ENCODE measurements at places on chromosomes 7 and 10.
A peak's percentile ranks its signal among the peaks of the same experiment; 100 is the strongest.

DNA sequence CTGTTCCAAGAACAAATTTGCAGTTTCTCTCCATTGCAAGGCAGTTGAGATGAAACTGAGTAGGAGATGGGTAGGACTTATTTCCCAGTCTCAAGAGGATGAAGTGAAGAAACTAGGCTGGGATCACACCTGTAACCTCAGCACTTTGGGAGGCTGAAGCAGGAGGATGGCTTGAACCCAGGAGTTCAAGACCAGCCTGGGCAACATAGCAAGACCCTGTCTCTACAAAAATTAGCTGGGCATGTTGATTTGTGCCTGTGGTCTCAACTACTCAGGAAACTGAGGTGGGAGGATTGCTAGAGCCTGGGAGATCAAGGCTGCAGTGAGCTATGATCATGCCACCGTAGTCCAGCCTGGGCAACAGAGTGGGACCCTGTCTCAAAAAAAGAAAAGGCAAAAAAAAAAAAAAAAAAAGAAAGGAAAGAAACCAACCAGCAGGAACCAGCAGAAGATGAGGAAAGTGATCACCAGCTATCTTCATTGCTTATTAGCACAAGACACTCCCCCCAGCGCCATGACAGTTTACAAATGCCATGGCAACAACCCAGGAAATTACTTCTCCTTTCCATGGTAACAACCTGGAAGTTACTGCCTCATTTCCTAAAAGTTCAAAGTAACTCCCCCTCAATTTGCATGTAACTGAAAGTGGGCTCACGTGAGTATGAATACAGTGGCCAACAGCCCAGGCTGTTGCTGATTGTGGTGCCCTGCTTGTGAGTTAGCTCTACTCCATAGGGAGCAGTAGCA, 18.3 kb upstream of the ST8SIA6 start:
- no peak for DNase-seq

DNA sequence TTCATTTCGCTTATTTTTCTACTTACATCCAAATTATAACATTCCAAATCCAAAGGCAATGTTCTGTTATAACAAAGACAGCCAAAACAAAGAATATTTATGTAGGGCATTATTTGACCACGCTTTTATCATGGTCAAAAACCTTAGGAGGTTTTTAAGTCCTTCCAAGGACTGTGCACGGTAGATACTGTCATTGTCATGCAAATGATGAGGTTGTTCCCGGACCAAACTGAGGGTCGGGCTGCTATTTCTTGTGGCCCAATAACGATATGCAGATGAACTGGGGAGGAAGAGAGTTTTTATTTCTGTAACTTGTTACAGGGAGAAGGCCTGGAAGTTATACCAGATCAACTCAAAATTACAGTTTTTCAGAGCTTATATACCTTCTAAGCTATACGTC, 56.6 kb upstream of the STEAP4 start:
- DNase-seq, result no peak

GRCh38 chr7:25103773-25104172, 21.3 kb downstream of the CYCS start:
- DNase-seq, result no peak

GRCh38 chr7:47428052-47428767, 153.7 kb downstream of the TNS3 start:
- DNase-seq, result peak; percentile 92

- no peak for DNase-seq
These were observed 77.1 kb downstream of the BMPER start for GRCh38 chr7:33982425-33982786.

- DNase-seq, result no peak
These were observed 5.3 kb downstream of the FRMD4A start for GRCh38 chr10:14325325-14325955.

GRCh38 chr7:157189405-157189804, 50.7 kb downstream of the UBE3C start:
- DNase-seq, result no peak

DNA sequence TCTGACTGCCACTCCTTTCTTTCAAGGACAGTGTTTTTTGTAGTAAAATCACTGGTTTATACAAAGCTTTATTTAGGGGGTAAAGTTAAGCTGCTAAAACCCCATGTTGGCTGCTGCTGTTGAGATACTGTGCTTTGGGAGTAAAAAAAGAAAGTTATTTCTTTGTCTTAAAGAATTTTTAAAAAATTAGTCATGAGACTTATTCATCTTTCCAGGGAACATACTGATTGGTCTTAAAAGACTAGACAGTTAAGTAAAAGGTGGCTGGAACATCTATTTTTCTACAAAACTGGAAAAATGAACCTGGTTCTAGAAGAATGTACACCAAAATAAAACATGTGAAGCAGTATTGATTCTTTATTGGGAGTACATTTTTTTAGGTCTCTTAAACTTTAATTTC, 20.6 kb downstream of the BBIP1 start:
- DNase-seq, result no peak

- DNase-seq, result no peak
These were observed 525.3 kb upstream of the CELF2 start for GRCh38 chr10:10492420-10492819.

GRCh38 chr7:85612514-85612913, 425.7 kb upstream of the SEMA3D start:
- DNase-seq, result peak; percentile 23

DNA sequence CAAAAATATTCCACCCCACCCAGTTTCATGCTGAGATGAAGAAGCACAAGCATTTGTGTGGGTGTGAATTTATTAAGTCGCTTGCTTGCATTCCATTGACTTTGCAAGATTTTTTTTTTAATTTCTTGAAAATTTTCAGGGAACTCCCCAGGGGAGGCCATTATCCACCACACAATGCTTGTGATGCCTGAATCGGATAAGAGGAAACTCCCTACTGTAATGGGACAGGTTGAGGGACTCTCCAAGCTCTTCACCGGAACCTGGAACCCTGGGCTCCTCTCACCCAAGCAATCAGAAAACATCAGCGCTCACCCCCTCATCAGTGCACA, 153.6 kb upstream of the ZMIZ1 start:
- no peak for DNase-seq

DNA sequence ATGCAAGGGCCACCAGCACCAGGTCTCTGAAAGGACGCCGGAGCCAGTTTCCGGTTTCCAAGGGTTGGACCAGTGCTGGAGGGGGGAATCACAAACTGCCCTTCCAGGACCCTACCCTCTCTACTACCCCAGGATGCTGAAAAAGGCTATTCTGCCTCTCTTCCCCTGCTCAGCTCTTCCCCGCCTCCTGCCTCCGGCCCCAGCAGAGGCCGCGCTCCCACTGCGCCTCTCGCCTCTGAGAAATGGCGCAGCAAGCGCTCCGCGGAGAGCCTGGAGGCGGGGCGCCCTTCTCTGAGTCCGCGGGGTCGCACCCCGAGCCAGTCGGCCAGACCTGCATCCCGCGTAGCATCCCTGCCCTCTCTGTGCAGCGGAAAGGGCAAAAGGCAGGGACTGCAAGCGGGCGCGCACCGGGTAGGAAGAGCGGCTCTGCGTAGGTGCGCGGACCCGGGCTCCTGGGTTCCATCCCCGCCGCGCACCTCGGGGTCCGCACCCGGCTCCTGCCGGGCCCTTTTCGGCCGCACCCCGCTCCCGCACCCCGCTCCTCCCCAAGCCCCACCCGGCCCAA, 476 bp upstream of the RET start:
- no peak for DNase-seq

- DNase-seq, result no peak
These were observed 89.5 kb downstream of the ALOX5 start for GRCh38 chr10:45463244-45464116.

DNA sequence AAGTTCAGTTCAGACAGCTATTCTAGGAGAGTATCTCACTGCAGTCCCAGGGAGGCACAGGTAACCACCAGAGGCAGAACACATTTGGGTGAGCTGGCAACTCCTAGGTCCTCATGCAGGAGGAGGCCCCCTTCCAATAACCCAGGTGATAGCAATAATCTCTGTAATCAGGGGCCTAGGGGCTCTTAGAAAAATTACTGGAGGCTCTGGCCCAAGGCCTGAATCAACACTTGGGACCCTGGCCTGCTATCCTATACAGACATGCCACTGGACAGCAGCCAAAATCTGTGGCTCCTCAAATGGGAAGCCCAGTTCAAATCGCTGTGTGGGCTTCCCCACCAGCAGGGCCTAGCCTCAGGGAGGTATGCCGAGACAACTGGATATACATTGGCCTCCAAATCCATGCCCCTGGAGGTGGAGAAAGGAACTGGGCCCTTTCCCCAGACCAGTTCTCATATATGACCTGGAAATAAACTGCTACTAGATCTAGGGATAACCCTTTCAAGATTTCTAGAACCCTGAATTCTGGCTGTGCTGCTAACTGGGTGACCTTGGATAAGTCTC, 1.6 kb downstream of the AVPI1 start:
- DNase-seq, result no peak
